Epithelial cell of prostate (primary cell): ENCODE measurements at places on chromosomes 6 and 20.

GRCh38 chr20:21353236-21353635 is 44.1 kb downstream of the NKX2-4 start:
- no peak for DNase-seq

GRCh38 chr6:72321788-72322187 is 300.1 kb upstream of the KCNQ5 start:
- DNase-seq: no peak

DNA sequence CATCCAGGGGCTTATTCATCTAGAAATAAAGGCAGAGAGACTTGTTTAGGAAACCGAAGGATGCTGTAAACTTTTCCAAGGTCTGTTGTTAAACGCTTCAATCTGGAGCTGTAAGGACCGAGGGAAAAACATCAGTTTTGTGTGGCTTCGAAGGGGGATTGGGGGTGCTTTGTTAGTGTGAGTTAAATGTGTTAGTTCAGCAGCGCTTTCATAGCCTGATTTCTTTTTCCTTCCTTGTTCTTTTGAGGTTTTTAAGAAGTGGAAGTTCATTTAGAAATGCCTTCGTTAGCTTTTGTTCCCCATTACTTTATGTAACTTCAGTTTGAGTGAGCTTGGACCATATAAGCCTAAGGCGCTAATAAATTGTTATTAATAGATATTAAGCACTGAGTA is 1.5 kb downstream of the ANKS1A start:
- DNase-seq: no peak

- no peak for DNase-seq
Measured at GRCh38 chr6:127458817-127459216, 372 bp downstream of the KIAA0408 start.

GRCh38 chr6:109006818-109007217 is 87.8 kb downstream of the SESN1 start:
- DNase-seq: no peak

DNA sequence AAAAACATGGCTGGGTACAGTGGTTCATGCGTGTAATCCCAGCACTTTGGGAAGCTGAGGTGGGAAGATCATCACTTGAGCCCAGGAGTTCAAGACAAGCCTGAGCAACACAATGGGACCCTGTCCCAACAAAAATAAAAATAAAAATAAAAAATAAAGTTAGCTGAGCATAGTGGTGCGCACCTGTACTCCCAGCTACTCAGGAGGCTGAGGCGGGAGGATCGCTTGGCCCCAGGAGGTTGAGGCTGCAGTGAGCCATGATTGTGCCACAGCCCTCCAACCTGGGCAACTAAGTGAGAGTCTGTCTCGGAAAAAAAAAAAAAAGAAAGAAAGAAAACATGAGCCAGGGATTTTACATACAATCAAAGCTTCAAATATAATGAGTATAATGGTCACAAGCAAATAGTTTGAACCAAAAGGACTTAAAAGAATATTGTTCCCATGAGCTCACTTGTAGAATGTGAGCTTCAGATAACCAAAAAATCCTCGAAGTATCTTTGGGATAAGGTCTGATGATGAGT is 31.1 kb downstream of the RANBP9 start:
- DNase-seq: no peak

DNA sequence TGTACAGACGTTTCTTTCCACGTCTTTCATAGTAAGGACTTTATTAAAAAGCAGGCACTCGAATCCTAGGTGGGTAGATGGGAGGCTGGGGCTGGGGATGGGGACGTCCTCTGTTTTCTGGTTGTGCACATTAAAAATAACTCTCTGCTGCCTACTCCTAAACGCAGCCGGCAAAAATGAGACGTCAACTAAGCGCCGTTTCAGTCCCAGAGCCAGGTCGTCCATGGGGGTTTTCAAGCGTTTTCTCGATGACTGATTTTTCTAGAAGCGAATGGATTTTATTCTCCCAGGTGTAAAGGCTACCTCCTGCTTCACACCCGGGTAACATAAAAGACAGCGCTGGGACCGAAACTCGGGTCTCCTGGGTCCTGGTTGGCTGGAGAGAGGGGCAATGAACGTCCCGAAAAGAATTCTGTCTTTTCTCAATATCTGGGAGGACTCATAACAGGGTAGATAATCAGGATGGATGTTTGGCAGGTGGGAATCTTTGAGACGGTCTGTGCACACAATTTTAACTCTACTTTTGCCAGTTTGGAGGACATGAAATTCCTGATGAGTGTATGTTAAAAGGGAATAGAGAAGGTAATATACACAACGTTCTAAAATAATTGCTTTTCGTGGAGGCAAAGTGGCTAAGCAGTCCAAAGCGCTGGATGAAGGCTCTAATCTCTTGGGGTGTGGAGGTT is 25.2 kb downstream of the GPX6 start:
- DNase-seq: no peak
